Stimulated activated CD4-positive, alpha-beta T cell treated with anti-CD3 and anti-CD28 coated beads, Interleukin-1b, Interleukin-23, amount 100 ng/mL, for 24 hours (primary cell): ENCODE measurements at places on chromosomes 16 and 17.

GRCh38 chr17:10063730-10064241 is 134.6 kb downstream of the GAS7 start:
- no peak for DNase-seq

DNA sequence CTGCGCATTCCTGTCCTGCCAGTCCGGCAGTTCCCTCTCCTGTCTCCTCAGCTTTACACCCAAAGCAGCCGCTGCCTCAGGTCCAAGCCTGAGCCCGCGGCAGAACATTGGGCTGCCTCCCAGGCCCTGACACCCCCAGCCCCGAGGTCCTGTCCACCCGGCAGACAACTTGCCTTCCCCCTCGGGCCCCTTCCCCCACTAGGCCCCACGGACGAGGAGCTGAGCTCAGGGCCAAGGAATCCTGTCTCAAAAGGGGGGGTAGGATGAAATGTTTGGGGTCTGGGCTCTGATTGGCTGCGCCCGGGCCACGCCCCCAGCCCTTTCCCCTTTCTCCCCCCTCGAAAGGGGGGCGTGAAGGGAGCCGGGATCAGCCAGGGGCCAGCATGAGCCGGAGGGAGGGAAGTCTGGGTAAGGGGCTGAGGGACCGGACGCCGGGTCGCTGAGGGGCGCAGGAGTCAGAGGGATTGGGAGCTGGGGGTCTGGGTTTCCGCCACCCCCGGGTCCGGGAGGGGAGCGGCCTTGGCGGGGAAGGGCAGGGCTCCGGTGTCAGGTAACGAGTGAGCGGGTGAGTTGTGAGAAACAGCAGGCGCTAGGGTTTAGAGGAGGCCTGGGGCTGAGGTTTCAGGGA is at the start of gene CTF1:
CTF1 (plus strand) TSS at position 354 of the 628 bp plus-strand sequence; CDS start at position 384, 30 bp downstream.
- no peak for DNase-seq

- no peak for DNase-seq
Observed at GRCh38 chr17:350706-351448, 1.7 kb downstream of the RPH3AL start.

- DNase-seq: no peak
Observed at GRCh38 chr17:62870552-62870971, 62.4 kb upstream of the MARCHF10 start.

DNA sequence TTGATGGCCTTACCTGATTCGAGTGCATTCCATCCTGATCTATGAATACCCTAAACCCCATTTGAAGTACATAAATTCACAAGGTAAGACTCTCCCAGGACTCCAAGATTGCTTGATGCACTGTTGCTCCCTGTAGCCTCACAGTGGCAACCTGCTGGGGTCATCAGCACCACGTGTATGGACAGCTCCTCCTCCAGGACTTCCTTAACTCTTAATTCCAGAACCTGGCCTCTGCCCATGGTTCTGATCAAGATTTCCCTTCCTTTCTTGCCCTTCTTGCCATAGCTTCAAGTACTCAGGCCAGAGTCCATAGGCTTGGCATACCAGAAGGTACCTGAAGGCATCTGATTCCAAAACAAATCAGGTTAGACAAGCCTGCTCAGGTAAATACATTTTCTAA is 34.0 kb upstream of the NLK start:
- DNase-seq: no peak

- no peak for DNase-seq
Observed at GRCh38 chr16:53453928-53454327, 19.7 kb downstream of the RBL2 start.
